ENCODE measurements at places on chromosomes 16 and 17.

GRCh38 chr17:43392397-43392796 is 6.4 kb upstream of the ARL4D start:
- no peak for DNase-seq

DNA sequence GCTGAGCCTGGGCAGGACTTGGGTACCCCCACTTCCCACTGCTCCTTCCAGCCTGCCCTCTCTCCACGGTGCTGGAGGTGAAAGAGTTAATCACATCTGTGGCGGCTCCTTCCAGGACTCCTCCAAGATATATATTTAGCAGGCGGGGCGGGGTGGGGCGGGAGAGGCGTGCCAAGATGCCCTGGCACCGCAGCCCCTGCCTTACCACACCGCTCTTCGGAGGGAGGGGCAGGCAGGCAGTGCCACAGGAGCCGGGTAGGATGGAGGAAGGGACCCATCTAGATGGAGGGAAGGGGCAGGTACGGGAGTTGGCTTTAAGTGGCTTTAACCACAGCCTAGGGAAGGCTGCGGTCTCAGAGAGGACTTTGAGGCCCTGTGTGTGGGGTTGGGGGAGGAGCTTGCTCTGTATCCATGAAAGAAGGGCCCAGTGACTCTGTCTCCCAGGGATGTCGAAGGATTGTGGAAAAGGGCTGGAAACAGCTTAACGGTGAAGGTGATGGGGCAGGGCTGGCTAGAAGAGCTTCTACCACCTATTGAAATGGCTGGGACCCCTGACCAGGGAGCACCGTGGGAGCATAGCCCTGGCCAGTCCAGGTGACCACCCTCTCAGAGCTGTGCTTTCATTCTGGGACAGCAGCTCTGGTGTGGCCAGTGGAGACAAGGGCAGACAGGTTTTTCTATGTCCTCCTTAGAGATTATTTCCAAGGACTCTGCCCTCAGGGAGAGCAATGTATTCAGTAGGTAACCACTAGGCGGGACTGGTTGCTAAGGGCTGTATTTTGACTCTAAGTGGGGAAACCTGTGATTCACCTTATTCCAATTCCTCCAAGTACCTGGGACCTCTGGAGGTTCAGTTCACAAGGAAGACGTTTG is 13.0 kb downstream of the GPR142 start:
- DNase-seq = no peak

GRCh38 chr16:19044769-19045168 is 22.6 kb upstream of the COQ7 start:
- DNase-seq = no peak

DNA sequence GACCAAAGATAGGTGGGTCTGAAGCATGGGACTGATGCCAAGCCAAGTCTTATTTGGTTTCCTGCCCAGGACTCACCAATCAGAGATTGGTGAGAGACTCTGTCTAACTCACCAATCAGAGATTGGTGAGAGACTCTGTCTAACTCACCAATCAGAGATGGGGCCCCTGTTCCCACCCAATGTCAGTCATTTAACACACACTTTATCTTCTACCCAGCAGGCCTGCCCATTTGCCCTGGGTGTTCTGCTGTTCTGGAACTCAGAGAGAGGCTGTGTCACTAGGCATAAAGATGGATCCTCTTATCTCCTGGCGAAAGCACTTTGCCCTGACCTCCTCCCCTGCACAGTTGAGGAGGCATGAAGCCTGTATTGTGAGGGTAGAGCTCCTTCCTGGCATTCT is 5.4 kb upstream of the RHOT1 start:
- DNase-seq = no peak

GRCh38 chr17:13302419-13302818 is 284.6 kb upstream of the ELAC2 start:
- no peak for DNase-seq

- no peak for DNase-seq
Observed at GRCh38 chr16:56316545-56316944, 108.8 kb downstream of the AMFR start.

DNA sequence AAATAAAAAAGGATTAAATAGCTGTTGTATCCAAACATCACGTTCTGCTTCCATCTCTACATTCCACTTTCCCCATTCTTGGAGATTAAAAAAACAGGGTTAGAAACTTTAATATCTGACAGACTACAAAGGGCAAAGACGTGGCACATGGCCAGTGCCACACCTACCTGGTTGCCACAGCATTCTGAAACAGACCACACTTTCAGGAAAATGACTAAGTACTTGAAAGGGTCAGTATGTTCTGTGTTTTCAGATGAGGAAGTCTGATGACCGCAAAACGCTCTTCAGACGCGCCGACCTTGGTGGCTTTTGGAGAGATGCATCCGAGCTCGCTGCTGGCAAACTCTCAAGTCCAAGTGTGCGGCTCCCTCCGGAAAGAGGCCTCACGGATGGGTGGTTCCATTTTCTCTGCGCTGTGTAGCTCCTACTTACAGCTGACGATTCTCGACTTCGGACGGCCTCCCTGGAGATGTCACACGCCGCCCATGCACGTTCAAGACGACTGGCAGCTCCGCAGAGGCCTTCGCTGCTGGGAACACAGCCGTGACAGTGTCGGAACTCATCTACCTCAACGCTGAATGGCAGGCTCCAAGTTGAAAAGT is 15.5 kb downstream of the MAP1LC3B start:
- DNase-seq = no peak

DNA sequence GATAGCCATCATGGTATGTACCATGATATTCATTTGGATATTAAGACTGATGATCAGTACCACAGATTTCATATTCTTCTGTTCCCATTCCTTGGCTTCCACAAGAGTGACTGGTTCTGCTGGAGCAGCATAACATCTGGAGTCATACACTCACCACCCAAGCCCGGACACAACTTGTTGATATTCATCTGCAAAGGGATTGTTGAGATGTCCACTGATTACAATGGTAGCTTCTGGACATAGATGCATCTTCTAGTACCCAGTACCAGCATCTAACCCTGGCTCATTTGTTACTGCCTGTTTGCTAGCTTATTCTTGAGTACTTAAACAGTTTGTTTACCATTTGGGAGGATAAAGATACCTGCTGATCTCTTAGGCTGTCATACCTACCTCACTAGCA is 235.7 kb upstream of the AXIN2 start:
- DNase-seq = no peak

GRCh38 chr16:31876951-31877828 is 3.6 kb downstream of the ZNF267 start:
- DNase-seq = no peak

DNA sequence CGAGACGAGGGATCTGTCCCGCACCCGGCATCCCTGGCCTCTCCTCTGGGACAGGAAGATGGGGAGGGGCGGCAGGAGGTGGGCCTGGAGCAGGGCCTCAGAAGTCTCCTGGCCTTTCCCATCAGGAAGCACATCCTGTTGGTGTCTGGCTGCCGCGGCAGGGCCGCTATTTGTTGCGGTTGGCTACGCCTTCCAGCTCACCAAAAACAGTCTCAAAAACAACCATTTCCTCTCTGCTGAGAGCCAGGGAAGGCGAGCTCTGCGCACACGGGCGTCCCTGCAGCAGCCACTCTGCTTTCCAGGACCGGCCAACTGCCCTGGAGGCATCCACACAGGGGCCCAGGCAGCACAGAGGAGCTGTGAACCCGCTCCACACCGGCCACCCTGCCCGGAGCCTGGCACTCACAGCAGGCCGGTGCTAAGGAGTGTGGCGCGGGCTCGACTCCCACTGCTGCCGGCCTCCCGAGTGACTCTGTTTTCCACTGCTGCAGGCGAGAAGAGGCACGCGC is at the start of gene TMEM204:
Gene TMEM204, plus strand, starts transcription at position 224 of the 509 bp plus-strand sequence. CDS start 610 bp downstream, outside the sequence.
- no peak for DNase-seq

GRCh38 chr17:8163978-8164814 is 1.4 kb upstream of the VAMP2 start:
- no peak for DNase-seq

DNA sequence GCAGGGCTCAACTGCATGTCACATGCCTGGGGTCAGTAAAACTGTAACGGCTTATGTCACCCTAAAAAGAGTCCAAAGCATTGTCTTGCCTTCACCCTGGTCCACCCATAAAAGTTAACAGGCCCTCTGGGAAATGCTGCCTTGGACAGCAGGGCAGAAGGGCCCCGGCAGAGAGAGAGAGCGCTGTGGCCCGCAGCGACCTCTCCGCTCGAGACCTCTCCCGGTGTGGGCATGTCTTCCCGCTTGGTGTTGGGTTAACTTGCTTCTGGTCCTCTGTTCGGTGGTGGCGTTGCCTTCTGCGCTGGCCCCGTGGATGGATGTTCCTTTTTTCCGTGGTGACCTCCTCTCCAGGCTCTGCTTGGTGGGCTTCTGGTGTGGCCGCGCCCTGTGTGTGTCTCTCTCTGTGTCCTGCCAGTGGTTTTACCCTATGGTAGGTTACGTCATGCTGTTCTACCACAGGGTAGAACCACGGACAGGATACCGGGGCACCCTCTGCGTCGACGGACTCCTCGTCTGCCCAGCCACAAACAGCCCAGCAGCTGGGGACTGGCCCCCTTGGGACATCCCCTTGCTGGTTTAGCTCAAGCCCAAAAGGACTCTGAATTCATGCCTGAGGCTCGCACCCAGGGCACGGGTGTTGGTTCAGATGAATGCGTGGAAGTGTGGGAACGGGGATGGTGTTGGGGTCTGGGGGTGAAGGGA is 18.3 kb upstream of the CLEC18A start:
- no peak for DNase-seq

DNA sequence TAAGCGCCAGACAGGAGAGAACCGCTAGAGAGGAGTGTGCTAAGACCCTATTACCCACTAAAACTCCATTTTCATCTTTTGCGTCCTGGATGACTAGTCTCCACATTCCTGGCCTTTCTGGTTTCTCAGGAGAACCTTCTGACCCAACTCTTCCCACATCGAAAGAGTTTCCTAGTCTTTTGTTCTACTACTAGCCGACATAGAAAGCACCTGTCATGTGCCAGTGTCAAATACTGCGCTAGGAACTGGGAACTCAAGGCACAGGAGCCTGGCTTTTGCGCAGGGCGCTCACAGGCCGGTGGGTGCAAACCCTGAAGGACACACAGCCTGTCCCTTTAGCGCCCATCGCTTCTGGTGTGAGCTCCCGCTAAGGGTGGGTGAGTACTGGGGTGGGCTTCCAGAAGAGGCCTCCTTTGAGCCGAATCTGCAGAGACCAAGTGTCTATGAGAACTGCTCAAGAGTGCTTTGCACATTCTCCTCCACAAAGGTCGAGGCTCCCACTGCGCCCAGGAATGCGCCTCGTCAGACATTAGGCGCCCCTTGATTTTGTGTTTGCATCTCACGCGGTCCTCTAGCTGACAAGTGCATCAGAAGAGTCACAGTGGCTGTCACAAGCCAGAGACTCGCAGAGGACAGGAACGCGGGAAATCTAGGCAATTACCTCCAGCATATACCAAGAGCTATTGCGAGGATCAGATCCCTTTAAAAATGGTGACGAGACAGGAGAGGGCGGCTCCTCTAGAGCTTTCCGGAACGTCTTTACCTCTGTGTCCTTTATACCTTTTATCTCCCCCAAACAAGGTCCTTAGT is 2.0 kb upstream of the PSMB3 start:
- DNase-seq = no peak

- peak; percentile 77 for DNase-seq
Observed at GRCh38 chr17:57892146-57892819, 42.4 kb upstream of the MRPS23 start.

GRCh38 chr17:41651625-41652460 is 27.5 kb upstream of the KRT17 start:
- DNase-seq = no peak

DNA sequence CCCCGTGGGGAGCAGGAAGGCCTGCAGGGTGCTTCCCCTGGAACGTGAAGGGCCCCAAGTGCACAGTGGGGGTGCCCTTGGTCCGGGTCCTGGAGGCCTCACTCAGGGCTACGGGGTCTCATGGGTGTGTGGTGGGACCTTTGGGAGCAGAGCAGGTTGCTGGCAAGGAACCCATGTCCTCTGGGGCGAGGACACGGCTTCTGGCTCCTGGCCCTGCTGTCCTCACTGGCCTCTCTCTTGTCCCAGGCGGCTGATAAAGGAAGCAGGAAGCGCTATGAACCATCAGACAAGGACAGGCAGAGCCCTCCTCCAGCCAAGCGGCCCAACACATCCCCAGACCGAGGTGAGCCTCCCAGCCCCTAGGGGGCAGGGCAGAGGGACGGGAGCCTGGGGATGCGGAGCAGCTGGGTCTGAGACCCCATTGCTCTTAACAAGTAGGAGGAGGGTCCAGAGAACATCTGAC is 9.8 kb upstream of the IL17C start:
- DNase-seq = no peak

- DNase-seq = no peak
Observed at GRCh38 chr17:3688852-3689261, 7.1 kb downstream of the P2RX5 start.

- no peak for DNase-seq
Observed at GRCh38 chr17:4426499-4427208, 7.1 kb upstream of the SPNS3 start.

DNA sequence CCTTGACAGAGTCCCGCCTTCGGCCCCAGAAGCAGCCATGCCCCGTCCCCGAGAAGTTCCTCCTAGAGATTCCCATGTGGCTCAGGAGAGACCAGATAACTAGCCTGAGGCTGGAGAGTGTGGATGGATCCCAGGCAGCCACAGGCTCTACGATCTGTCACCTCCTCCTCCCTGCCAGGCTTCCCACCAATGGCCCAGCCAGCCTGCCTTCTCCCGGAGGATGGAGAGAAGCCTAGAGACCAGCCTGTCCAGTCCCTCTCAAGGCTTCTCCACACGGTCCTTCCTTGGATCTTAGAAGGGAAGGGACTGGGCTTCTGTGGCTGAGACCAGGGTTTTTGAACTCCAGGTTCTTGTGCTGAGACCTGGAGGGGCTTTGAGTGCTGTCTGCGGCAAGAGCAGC is 1.6 kb upstream of the SMTNL2 start:
- DNase-seq = no peak

- DNase-seq = no peak
Observed at GRCh38 chr16:89388536-89388935, 101.8 kb downstream of the ANKRD11 start.

- DNase-seq = no peak
Observed at GRCh38 chr17:57631871-57632270, 113.2 kb downstream of the CCDC182 start.

DNA sequence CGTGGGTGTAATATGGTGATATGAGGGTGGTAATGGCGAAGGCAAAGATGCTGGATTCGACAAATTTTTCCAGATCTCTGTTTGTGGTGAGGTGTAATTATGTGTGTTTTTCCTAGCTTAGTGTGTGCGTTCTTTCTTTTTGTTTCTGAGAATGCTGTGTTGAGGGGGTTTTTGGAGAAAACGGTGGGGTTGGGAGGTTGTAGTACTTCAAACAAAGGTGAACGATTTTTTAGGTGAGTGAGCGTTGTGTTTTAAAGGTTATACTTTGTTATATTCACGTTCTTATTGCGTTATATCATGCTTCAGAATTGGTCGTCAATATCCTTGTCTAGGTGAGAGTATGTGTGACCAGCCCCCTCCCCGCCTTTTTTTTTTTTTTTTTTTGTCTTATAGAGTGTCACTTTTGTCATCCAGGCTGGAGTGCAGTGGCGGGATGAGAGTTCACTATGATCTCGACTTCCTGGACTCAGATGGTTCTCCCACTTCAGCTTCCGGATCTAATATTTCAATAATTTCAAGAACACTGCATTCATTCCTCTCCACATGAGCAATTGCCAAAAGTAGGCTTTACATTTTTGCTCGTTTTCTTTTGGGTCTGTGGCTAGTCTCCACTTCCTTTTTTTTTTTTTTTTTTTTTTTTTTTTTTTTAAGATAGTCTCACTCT is 82.2 kb upstream of the RNU2-1 start:
- no peak for DNase-seq
